Caco-2 (cell line): ENCODE measurements at places on chromosomes 2 and 18. TPM values are rescaled to one million over a fixed set of nuclear protein-coding genes. Genes with fewer than 3 reads are reported as not detected.

Gene VWC2L
- total RNA-seq = not detected in 2 replicates

Gene ERBB4
- total RNA-seq = not detected in 2 replicates

Gene GTF2A1L
- total RNA-seq = not detected in 2 replicates

Gene ZBTB7C
- 0.18 and 0.39 TPM in 2 replicates for total RNA-seq

Gene CXCR4
- total RNA-seq = 1.00 and 1.4 TPM in 2 replicates

Gene ADCYAP1
- total RNA-seq = not detected in 2 replicates

Gene HOXD3
- 1.2 and 1.5 TPM in 2 replicates for total RNA-seq

Gene LOXL3
- total RNA-seq = 13.8 and 15.9 TPM in 2 replicates

Gene MOCOS
- total RNA-seq = 4.1 and 5.5 TPM in 2 replicates

Gene RGPD4
- 0.07 TPM in 1 of 2 replicates, not detected in the other for total RNA-seq

Gene SLC4A5
- 1.9 and 2.2 TPM in 2 replicates for total RNA-seq

Gene DHRS9
- total RNA-seq = not detected in 2 replicates

Gene COL5A2
- 190 and 244 TPM in 2 replicates for total RNA-seq

Gene SFTPB
- total RNA-seq = not detected in 2 replicates

Gene ZSWIM2
- not detected in 2 replicates for total RNA-seq

Gene GRB14
- 10.1 and 12.7 TPM in 2 replicates for total RNA-seq

Gene CXCR2
- total RNA-seq = not detected in 2 replicates

Gene TCF23
- total RNA-seq = not detected in 2 replicates

Gene IL1B
- total RNA-seq = 0.18 TPM in 1 of 2 replicates, not detected in the other

Gene C18orf63
- total RNA-seq = 0.07 TPM in 1 of 2 replicates, not detected in the other
